ENCODE measurements at places on chromosomes 13 and 19.

- no peak for DNase-seq
Measured at GRCh38 chr13:84821261-84821660, 939.0 kb upstream of the SLITRK1 start.

- no peak for DNase-seq
Measured at GRCh38 chr13:51524829-51525566, 59.3 kb upstream of the WDFY2 start.

DNA sequence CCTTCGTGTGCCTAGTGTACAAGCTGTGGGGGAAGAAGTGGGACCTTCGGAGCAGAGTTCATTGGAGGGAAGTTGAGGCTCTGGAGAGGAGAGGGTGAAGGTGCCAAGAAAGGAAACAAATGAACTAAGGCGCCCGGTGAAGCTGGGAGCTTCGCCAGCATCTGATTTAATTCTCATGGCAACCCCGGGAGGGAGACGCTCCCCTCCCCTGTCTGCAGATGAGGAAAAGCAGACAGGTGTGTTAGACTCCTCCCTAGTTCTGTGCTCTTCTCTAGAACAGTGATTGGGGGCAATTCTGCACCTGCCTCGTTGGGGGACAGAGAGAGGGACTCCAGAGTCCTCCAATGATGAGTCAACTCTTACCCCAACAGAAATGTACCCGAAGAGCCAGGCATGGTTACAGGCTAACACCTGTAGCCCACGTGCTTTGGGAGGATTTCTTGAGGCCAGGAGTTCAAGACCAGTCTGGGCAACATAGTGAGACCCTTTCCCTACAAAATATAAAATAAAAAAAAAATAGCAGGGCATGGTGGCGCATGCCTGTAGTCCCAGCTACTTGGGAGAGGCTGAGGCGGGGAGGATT is 4.2 kb downstream of the SSC5D start:
- no peak for DNase-seq

GRCh38 chr13:28707629-28708427 is 10.9 kb downstream of the SLC46A3 start:
- DNase-seq, result no peak

GRCh38 chr13:30429721-30430694 is 7.7 kb downstream of the UBE2L5 start:
- DNase-seq, result no peak

DNA sequence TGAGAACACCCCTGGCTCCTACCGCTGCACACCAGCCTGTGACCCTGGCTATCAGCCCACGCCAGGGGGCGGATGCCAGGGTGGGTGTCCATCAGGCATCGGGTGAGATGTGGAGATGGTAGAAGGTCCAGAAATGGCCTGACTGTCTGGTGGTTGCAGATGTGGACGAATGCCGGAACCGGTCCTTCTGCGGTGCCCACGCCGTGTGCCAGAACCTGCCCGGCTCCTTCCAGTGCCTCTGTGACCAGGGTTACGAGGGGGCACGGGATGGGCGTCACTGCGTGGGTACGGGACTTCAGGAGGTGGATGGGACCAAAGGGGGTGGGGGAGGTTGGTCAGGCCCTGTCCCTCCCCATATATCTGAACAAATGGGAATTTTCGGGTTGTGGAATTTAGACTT is 15.8 kb downstream of the LTBP4 start:
- DNase-seq, result no peak

DNA sequence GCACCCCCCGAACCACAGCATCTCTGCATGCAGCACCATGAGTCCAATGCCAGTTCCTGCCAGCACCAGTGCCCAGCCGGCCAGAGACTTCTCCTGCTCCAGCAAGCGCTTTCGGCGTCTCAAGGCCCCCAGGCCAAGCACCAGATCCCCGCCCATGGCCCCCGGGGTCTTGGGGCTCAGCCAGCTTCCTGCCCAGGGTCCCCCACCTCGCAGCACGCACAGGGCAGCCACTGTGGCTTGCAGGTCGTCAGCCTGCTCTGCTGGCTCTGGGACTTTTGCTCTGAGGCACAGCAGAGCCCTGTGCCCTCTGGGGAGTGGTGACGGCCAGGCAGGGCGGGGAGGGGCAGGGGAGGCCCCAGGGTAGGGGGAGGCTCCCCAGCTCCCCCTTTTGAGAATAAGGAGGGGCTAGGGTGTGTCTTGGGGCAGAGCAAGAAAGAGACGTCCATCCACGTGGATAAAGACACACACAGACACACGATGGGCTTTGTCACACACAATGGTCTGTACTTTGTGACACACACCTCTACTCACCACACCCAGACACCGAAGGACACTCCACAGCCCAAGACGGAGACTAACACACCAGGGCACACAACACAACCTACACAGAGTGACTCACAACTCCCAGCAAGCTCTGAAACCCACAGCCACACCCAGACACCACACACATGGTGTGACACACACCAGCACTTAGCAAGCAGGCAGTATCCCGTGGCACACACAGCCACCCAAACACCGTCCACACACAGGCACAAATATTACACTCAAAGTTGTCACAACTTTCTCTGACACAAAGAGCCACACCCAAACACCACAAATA is at the start of gene KCNN4:
Gene KCNN4 (minus strand): TSS at position 268 of the 820 bp plus-strand sequence. CDS start 112 bp downstream, at position 156.
- peak; percentile 38 for DNase-seq

GRCh38 chr13:51271528-51272085 is 49.4 kb downstream of the FAM124A start:
- no peak for DNase-seq

DNA sequence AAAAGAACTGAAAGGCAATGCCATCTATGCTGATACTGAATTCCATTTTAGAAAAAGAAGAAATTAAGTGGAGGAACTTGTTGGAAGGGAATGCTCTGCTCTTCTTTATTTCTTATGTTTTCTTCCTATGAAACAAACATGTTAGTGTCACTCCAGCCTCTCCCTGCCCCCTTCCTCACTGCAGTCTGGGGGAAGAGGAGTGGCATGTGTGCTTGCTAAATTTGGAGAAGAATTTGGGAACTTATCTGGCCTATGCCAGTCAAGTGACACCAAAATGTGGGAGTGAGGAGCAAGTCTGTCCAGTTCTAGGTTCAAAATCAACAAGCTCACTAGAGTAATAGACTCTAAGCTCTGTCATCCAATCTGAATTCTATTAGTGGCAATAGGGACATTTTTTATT is 214.6 kb downstream of the RBM26 start:
- DNase-seq, result no peak

DNA sequence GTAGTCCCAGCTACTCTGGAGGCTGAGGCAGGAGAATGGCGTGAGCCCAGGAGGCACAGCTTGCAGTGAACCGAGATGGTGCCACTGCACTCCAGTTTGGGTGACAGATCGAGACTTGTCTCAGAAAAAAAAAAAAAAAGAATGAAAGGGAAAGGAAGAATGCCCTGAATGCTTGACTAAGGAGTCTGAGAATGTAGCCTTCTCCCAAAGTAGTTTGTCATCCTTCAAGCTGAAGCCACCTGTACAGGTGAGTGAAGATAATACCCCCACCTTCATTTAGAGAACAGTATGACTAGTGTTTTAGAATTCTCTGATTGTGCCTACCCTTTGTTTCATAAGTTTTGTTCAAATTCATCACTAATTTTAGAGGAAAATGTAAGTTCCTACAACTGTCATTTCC is 5.9 kb downstream of the RCBTB1 start:
- no peak for DNase-seq

DNA sequence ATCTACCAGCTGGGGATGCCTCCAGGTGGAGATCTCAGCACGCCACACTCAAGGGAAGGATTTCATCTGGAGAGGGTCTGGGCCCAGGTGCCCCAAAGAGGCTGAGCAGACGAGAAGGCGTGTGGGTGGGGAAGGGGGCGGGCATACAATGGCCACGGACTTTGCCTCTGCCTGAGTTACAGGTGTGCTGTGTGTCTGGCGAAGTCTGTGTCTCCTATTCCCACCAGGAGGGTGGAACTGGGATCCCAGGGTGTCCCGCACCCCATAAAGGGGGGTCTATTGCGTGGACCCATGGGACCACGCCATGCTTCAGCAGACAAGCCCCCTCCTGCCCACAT is 3.6 kb downstream of the TLE2 start:
- DNase-seq, result no peak

DNA sequence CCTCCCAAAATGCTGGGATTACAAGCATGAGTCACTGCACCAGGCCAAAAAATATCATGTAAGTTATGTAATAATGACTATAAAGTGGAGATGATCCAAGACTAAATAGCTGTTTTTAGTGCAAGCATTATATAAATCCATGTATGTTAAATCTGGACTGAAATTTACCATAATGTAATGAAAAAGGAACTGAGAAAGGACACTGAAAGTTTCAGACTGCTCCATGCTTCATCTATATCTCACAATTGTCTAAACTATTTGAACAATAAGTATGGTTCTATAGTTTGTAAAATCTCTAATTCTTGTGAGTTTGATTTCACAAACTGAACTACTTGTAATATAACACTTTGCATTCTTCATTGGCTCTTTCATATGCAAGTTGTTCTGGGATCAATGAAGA is 2299.5 kb downstream of the PCDH9 start:
- DNase-seq, result no peak

DNA sequence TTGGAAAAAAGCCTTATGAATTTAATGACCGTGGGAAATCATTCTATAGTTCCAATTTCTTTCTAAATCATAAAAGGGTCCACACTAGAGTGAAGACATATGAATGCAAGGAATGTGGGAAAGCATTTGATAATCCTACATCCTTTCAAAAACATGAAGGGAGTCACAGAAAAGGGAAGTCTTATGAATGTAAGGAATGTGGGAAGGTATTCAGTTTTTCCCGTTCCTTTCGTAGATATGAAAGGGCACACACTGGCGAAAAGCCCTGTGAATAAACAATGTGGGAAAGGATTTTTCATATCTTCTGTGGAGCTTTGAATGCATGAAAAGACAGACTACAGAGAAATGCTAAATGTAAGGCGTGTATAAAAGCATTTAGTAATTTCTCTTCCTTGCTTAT is 27.0 kb downstream of the ZNF20 start:
- no peak for DNase-seq

GRCh38 chr13:106140476-106140875 is 395.0 kb downstream of the EFNB2 start:
- no peak for DNase-seq

DNA sequence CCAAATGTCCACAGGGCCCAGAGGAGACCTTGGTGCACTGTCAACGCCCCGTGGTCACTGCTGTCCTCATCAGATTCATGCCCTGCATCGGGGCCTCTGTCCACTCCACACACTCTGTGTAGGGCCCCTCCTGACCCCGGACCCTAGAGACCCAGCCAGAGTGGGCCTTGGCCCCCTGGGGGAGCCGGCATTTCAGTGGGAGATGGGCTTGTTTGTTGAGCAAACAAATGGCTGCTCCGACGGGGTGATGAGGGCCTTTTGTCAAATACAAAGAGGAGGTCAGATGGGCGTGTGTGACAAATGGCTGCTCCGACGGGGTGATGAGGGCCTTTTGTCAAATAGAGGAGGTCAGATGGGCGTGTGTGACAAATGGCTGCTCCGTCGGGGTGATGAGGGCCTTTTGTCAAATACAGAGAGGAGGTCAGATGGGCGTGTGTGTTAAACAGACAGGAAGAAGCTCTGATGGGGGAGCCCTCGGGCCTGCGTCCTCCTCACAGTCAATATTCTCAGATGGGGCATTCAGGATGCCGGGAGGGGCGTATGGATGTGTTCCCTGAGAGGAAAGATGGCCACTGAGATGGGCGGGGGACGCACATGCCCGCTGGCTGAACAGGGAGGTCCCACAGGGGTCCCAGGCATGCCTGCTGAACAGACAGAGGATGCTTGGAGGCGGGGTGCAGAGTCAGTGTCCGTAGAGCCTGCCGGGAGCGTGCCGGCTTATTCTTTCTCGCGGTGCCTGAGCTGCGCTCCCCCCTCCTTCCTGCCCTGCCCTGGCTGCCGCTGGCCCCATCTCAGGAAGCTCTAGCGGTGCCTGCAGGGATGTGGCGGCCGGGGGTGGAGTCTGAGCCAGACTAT is 36.3 kb downstream of the SMIM24 start:
- no peak for DNase-seq

- DNase-seq, result no peak
Measured at GRCh38 chr13:23680845-23681669, 110.8 kb downstream of the TNFRSF19 start.

- DNase-seq, result no peak
Measured at GRCh38 chr13:66853564-66853963, 376.6 kb downstream of the PCDH9 start.

GRCh38 chr13:85254641-85255040 is 544.6 kb downstream of the SLITRK6 start:
- no peak for DNase-seq

DNA sequence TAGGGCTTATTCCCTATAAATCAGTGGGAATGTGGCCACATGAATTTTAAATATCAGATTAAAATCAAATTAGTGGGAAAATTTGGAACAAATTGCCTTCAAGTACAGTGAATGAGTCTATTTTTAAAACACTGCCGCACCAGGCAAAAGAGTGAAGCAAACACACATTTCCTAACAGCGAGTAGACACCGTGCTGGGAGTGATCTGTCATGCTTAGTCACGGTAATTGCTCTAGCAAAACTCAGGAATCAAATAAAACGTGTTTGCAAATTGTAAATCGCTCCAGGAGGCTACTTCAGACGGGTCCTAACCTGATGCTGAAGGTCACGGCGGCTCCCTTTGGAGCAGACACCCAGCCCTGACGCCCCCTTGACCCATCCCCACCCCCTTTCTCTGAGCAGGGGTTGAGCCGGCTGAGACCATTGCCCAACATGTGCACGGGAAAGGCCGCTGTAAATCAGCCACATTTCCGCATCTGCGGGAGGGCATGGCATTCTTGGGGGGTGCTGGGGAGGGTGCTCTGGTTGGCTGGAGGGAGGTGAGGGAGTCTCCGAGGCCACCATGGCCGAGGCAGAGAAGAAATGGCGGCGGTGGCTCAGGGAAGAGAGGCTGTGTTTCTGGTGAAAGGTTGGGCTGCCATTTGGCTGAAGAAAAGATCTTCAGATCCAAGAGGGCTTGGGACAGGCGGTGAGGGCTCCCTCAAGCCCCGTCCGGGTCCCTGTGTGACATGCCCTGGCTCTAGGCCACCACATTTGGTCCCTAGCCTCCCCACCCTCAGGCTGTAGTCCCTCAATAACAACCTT is 8.9 kb downstream of the CEBPA start:
- no peak for DNase-seq

- no peak for DNase-seq
Measured at GRCh38 chr13:37602733-37603381, 4.3 kb upstream of the POSTN start.

- DNase-seq, result no peak
Measured at GRCh38 chr13:67632590-67632989, 402.5 kb upstream of the PCDH9 start.

- no peak for DNase-seq
Measured at GRCh38 chr13:37090912-37091311, 14.6 kb downstream of the CSNK1A1L start.

GRCh38 chr19:6693681-6694080 is 23.7 kb upstream of the TNFSF14 start:
- no peak for DNase-seq

All from stimulated activated CD4-positive, alpha-beta T cell treated with anti-CD3 and anti-CD28 coated beads, Interleukin-15, amount 100 ng/mL, for 1 hour (primary cell).